ENCODE measurements at places on chromosomes 2 and 18.

DNA sequence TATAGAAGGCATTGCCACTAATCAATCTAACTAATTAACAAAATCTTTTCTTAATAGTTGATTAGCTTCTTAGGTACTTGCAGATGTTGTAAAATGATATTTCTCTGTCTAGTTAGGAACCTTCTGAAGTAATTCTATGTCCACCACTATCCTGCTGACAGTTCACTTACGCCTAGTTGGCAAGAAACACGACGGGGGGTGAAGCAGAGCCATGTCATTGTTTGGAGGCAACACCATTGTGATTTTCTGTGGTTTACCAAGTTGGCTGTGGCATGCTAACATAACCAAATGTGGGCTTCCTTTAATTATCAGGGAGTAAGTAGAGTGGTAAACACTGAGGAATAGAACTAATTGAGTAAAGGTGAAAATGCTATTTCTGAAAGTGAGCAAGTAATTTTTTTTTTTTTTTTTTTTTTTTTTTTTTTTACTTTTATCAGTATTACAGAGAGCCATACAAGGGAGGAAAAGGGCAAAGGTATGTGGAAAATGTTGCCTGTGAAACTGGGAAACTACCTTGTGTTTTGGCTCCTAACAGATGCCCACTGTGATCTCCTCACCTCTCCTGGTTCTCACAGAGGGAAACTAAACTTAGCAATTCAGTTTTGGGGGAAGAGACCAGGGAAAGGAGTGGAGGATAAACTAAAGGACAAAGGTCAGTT lies 126.8 kb downstream of the MEIS1 start:
- no peak for DNase-seq

GRCh38 chr2:26273501-26273900 lies 28.8 kb downstream of the HADHB start:
- no peak for DNase-seq

GRCh38 chr2:188369365-188369764 lies 77.7 kb downstream of the GULP1 start:
- DNase-seq = no peak

DNA sequence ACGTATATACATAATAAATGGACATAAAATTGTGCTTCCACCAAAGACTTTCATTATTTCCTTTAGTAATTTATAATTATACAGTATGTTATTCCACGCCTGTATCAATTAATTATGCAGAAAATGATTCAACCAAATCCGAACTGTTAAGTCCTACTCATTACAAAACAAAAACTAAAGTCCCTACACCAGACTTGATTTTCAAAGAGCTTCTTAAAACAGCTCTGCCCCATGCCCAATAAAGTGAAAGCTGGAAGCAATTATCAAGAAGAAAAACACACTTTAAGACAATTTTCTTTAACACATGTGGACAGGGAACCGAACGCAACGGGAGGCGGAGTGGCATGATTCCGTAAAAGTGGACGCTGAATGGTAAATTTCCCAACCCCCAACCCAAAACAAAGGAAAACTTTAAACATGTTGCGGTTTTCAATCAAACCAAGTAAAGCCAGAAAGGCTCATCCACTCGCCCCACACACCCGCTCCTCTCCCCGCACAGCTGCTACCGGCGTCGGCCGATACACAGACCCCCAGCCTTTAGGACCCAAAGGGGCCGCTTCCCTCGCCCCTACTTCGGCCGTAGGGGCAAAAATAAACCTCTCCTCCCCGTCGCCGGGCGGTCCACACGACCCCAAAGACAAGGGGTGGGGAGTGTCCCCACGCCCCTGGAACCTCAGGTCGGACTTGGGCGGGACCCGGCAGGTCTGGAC lies 705 bp downstream of the YES1 start:
- DNase-seq = no peak

All from activated CD4-positive, CD25-positive, alpha-beta regulatory T cell treated with anti-CD3 and anti-CD28 coated beads, Interleukin-2, amount 50 U/mL, for 72 hours (primary cell).